ENCODE measurements at places on chromosomes 12 and 14.

DNA sequence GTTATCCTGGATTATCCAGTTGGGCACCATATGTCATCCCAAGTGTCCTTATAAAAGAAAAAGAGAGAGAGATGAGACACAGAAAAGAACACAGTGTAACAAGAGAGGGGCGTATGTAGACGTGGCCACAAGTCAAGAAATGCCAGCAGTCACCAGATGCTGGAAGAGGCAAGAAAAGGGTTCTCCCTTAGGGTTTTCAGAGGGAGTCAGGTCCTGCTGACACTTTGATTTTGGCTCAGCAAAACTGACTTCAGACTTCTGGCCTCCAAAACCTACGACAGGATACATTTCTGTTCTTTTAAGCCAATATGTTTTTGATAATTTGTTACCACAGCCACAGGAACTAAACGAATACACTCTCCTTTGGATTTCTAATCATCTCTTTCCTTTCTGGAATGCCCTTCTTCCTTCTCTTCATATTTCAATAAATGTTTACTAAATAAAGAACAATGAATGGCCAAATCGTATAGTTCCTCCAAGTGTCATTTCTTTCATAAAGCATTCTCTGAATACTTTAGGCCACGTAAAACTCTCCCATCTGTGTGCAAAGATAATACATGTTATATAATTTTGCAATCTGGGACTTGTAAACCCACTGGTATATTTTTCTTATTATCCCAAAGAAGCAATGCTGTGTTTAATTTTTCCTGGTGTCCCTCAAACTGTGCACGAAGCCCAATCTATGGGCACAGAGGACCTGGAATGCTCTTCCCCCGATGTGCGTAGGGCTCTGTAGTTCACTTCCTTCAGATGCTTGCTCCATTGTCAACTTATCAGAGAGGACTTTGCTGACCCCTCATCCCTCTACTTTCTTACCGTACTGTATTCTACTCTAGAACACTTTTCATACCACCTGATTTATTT is 303.6 kb downstream of the CEP128 start:
- DNase-seq, result no peak

DNA sequence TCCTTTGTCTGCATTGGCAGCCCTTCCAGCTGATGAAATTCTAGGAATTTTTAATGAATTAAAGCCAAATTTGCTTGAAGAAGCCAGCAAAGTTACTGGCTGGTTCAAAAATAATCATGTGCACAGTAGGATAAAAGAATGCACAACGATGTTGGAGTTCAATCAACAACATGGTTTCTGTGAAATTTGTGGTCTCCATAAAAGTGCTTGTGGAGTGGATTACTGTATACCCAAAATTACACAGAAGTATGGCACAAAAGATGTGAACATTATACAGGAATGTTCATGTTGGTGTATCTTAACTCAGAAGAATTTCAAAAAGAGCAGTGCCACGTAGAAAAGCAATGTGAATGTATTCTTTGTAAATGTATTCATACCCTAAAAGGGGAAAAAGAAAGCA is 105.0 kb upstream of the METAP2 start:
- DNase-seq, result no peak

- DNase-seq, result peak; percentile 40
These were observed 1.6 kb downstream of the HRK start for GRCh38 chr12:116879509-116880212.

DNA sequence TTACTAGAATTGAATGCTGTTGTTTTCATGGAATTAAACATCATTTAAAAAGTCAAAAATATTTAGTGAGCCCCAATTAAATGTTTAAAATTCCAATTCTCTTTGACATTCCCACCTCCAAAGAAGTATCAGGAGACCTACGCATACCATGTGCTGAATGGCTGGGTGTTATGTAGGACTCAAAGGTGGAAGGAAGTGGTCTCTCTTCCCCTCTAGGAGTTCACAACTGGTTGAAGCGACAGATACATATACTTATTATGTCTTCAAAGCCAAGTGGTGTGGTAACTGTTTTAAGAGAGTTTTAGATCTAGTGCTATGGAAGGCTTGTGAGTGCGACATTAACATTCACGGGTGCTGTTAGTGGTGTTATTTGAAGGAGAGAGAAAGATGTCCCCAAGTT is 464.0 kb downstream of the ATP23 start:
- no peak for DNase-seq

- DNase-seq, result no peak
These were observed 235.5 kb upstream of the PDE3A start for GRCh38 chr12:20132818-20133217.

DNA sequence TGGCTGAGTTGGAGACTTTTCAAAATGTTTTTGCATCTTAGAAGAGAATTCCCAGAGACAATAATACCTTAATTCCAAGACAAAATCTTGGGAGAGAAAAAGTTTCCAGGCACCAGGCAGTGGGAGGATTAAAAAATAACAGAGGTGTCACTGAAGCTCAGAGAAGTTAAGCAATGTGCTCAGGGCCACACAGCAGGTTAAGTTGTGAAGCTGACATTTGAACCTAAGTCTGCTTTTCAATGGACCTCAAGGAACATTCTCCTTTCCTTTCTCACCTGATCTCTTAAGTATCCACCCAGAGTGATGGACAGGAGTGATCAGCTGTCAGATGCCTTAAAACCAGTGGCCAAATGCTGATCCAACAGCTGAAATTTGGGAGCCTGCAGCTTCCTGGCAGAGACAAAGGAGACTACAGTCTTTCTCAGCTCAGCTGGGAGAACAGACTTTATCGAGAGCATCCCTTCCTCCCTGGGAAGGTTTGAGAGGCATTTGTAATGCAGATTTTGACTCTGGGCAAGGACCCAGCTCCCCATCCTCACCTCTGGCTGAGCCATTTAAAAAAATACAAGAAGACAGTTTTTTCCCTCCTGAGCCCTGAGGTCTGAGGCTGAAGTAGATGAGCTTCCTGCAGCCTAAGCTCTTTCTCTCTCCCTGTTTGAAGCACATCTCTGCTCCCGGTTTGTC is 174.9 kb upstream of the RPH3A start:
- DNase-seq, result no peak

GRCh38 chr14:33377596-33378390 is 439.1 kb downstream of the NPAS3 start:
- DNase-seq, result no peak

DNA sequence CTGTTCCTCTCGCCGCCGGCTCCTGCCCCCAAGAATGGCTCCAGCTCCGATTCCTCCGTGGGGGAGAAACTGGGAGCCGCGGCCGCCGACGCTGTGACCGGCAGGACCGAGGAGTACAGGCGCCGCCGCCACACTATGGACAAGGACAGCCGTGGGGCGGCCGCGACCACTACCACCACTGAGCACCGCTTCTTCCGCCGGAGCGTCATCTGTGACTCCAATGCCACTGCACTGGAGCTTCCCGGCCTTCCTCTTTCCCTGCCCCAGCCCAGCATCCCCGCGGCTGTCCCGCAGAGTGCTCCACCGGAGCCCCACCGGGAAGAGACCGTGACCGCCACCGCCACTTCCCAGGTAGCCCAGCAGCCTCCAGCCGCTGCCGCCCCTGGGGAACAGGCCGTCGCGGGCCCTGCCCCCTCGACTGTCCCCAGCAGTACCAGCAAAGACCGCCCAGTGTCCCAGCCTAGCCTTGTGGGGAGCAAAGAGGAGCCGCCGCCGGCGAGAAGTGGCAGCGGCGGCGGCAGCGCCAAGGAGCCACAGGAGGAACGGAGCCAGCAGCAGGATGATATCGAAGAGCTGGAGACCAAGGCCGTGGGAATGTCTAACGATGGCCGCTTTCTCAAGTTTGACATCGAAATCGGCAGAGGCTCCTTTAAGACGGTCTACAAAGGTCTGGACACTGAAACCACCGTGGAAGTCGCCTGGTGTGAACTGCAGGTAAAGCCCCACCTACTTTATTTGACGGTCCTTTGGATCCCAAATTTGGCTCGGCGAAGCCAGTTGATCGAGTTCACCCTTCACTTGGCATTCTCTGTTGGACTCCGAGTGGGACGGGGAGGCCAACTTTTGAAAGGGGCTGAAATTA is 1.5 kb downstream of the WNK1 start:
- peak; percentile 73 for DNase-seq
